ENCODE measurements at places on chromosomes 1 and 21.
A peak's percentile ranks its signal among the peaks of the same experiment; 100 is the strongest.

GRCh38 chr1:98781906-98782305 is 120.4 kb downstream of the SNX7 start:
- DNase-seq: no peak

- DNase-seq: peak; percentile 66
Measured at GRCh38 chr1:12619792-12620487, 1.9 kb upstream of the DHRS3 start.

- DNase-seq: no peak
Measured at GRCh38 chr1:2801046-2801445, 447 bp downstream of the TTC34 start.

DNA sequence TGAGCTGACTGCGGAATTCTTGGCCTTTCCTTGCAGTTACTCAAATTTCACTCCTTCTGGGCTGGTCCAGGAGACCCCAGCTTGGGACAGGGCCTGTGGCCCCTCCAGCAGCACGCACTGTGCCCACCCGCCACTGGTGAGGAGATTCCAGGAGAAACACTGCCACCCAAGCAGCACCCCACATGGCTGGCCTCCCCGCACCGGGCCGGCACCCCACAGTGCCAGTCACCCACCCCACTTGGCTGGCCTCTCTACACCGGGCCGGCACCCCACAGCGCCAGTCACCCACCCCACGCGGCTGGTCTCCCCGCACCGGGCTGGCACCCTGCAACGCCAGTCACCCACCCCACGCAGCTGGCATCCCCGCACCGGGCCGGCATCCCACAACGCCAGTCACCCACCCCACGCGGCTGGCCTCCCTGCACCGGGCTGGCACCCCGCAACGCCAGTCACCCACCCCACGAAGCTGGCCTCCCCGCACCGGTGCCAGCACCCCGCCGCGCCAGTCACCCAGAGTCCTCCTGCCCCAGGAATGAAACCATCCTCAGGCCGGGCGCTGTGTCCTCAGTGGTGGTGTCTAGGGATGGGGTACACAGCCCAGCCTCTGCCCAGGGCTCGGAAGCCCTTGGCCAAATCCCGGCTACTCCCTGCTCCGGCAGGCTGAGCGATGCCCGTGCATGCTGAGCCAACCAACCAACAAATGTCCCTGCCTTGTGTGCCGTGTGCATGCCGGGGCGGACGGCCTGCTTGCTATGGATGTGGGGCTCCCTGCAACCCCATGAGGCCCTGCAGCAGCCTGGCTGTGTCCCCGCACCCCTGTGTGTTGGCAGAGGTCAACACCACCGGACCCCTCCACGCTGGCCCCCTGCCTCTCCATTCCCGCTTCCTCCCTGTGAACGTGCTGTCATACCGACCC is 38.6 kb upstream of the TSPEAR start:
- DNase-seq: no peak

GRCh38 chr1:11703357-11704193 is 12.1 kb downstream of the DRAXIN start:
- no peak for DNase-seq

All from activated T-helper 9 cell treated with anti-CD3 and anti-CD28 coated beads, Interleukin-2, amount 50 U/mL, for 16 hours (primary cell).